CD4-positive, alpha-beta T cell (primary cell): ENCODE measurements at places on chromosomes 7 and 10.

- no peak for DNase-seq
These were observed 33.4 kb downstream of the RHOBTB1 start for GRCh38 chr10:60910543-60910942.

- no peak for DNase-seq
These were observed 25.8 kb upstream of the ADRB1 start for GRCh38 chr10:114017873-114018272.

DNA sequence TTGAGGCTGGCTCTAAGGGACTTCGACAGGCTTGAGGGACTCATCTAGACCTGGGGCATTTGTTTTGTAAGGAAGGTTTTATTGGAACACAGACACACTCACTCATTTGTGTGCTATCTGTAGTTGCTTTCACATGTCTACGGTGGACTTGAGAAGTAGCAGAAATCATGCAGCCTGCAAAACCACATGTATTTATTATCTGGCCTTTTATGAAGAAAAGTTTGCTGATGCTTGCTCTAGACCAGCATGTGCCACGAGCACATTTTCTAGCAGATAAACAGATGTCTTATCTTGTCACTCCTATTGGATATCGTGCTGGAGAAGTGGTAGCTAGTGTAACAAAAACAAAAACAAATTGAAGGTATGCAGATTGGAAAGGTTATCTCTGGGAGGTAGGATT, 9.8 kb downstream of the UPP1 start:
- no peak for DNase-seq

DNA sequence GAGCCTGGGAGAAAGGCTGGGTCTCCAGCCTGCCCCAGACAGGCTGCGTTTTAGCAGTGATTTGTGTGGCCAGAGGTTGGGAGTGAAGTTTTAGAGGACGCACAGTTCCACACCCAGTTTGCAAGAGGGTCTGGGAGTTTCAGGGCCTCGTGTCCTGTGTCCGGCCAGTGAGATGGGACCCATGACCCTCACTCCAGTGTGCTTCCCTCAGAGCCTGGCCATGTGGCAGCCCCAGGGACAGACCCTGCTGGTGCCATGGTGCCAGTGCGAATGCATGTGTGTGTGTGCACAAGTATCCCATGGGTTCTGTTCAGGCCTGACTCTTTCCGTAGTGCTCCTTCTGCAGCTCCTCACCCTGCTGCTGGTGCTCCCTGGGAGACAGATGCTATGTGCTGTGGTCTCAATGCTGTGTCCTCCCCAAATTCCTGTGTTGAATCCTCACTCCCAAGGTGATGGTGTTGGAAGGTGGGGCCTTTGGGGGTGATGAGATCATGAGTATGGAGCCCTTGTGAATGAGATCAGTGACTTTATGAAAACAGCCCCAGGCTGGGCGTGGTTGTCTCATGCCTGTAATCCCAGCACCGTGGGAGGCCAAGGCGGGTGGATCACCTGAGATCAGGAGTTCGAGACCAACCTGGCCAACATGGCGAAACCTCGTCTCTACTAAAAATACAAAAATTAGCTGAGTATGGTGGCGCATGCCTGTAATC, 16.5 kb downstream of the ECHDC3 start:
- DNase-seq: no peak

DNA sequence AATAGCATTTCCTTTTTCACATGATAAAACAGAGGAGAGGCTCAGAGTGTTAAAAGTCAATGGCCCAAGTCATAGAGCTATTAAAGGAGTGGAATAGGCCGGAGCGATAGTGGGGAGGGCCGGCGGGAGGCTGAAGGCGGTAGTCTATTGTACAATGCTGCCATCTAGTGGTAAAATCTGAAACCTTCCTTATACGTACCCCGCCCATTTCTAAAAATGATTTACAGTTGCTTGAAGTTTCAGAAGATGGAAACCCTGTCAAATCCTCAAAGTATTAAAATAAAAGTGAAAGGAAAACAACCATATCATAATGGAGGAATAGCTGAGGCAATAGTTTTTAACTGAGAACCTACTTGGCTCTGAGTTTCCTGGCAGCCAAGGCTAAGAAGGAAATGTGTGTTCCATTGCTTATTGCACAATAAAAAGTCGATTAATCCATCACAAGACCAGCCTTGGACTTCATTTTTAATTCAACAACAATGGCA, 209.1 kb downstream of the CCSER2 start:
- peak; percentile 14 for DNase-seq

GRCh38 chr7:41882745-41883420, 180.0 kb upstream of the INHBA start:
- DNase-seq: peak; percentile 13

DNA sequence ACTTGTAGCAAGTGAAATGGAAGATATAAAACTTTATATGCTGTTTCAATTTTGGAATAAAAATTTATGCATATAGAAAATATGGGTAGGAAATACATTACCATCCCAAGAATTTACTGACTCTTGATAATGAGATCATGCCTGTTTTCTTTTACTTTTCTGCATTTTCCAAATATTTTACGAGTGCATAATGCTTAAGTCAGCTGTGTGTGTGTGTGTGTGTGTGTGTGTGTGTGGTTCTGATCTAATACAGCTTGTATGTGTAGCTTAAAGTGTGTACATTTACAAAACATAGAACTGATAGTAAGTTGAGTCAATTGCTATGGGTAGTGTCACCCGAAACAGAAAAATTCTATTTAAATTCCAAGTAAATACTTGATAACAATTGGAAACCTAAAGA, 315.9 kb upstream of the LRRN3 start:
- DNase-seq: no peak

DNA sequence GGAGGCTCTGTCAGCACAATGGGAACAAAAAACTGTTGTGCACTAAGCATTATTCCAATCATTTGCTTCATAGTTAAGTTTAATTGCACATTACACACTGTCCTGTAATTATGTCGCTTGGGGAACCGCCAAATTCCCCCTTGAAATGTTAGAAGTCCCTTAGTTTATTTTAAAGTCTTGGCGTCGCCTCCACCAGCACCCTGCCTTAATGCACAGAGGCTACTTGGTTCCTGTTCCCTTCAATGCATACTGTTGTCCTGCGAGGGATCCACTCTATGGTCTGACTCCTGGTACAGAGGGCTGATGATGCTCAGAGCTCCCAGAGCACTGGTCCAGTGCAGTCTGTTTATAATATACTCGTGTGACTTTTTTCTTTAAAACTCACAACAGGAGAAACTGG, 330.7 kb downstream of the ELMO1 start:
- no peak for DNase-seq

- DNase-seq: no peak
These were observed 182.7 kb upstream of the LYZL2 start for GRCh38 chr10:30812018-30812851.

GRCh38 chr10:132955479-132955878, 13.1 kb upstream of the CFAP46 start:
- no peak for DNase-seq

DNA sequence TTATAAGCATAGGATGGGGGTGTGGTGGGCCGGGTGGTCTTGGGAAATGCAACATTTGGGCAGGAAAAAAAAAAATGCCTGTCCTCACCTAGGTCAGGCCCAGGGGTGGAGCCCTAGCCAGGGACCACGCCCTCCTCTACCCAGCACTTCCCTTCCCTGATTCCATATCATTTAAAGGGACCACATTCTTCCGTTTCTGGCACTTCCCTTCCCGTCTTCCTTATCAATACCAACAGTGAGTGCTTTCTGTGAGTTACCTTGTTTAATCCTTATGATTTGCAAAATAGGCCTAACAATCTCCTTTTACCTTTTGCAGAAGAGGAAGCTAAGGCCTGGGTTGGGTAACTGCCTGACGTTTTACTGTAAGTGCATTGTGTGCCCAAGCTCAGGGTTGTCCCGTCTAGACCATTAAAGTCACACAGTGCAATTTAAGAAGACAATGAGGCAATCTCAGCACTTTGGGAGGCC, 16.7 kb upstream of the C10orf95 start:
- no peak for DNase-seq

DNA sequence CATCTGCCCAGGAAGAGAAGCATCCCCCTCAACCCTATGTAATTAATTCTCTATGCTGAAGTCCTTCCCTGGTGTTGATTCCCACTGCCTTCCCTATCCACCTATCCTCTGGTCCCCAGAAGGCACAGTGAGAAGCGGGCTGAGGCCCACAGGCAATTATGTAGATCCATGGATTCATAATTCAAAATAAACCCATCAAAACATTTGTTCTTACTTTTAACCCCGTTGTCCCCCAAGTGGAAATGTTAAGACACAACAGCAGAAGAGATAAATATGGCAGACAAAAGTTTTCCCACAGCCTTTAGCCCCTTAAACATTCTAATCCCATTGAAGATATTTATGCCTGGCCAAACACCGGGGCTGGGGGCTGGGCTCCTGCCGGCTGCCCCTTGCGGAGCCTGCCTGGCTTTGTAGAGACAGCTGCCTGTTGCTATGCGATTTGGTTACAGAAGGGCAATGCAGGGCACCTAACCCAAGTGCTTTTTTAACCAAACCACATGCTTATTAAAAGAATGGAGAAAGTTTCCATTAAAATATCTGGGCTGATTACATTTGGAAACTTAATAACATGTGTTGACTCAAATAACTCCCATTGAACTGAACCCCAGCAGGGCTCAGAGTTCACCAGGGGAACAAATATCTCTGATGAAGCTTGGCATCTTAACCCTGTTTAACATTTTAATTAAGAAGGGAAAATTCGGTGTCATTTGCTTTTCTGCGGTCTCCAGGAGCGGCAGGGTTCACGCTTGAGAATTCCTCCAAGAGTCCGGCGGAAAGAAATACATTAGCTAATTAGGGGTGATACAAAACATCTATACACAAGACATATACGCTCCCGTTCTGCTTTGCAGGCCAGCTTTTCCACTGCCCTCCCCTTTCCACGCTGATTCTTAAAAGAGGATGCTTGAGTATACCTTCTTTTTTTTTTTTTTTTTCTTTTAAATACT, 110.8 kb upstream of the FGFR2 start:
- DNase-seq: no peak

- no peak for DNase-seq
These were observed 6.9 kb upstream of the ZNF33A start for GRCh38 chr10:38003588-38003987.

DNA sequence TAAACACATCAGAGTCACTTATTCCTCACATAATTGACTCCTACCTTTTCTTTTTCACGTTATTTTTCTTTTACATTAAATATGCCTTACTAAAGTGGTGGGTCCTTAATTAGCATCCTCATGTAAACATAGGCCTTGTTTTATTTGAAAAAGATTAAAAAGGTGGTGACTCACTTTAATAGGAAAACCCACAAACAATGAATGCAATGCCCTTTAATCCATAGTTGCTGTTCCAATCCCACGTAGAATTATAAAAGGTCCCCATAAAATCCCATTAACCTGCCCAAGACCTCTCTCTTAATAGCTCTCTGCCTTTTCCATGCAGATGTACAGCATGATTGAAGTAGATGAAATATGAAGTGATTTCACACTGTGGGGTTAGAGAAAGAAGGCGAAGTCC, 32.2 kb downstream of the SLC16A12 start:
- no peak for DNase-seq

- DNase-seq: no peak
These were observed 38.0 kb upstream of the ZNRF2 start for GRCh38 chr7:30246392-30246791.

GRCh38 chr7:134690614-134691504, 44.2 kb downstream of the BPGM start:
- DNase-seq: no peak

DNA sequence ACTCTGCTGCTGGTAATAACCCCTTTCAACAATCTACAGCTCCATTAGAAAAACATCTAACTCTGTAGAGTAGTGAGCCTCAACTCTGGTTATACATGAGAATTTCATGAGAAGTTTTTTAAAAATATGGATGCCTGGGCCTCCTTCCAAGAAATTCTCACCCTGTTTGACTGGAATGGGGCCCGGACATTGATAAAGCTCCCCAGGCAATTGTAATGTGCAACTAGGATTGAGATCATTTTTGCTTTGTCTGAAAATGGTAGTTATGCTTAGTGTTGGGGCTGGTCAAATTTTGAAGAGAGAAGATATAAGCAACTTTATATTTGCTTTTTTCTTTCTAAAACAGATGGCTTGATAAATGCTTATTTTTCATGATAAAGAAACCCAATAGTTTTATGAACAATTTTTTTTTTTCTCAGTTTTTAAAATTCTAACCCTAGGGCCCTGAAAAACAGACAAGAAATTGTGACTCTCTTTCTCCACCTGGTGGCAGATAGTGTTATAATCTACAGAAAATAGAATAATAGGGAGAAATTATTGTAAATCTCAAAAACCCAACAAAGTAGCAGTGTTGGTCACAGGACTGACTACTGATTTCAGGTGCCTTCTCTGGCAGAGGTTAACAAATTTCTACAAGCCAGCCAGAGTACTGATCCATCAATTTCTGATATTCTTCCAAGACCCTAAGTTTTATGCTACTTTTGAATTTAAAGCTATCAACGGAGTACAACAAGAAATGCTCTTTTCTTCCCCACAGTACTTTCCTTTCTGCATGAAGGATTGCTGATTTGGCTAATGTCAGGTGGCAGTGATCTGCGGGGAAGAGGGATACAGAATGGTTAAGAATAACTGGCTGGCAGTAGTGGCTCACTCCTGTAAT, 174.8 kb downstream of the DKK1 start:
- DNase-seq: no peak

DNA sequence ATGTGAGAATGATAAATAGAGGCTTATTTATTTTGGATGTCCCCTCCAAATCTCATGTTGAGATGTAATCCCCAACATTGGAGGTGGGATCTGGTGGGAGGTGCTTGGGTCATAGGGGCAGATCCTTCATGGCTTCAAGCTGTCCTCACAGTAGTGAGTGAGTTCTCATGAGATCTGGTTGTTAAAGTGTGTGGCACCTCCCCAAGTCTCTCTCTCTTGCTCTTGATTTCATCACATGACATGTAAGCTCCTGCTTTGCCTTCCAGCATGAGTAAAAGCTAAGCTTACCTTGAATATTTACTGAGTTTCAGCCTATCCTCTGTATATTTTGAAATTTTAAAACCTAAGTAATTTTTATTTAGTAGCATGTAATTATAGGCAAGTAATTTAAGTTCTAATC, 444.9 kb downstream of the ARL4A start:
- no peak for DNase-seq

DNA sequence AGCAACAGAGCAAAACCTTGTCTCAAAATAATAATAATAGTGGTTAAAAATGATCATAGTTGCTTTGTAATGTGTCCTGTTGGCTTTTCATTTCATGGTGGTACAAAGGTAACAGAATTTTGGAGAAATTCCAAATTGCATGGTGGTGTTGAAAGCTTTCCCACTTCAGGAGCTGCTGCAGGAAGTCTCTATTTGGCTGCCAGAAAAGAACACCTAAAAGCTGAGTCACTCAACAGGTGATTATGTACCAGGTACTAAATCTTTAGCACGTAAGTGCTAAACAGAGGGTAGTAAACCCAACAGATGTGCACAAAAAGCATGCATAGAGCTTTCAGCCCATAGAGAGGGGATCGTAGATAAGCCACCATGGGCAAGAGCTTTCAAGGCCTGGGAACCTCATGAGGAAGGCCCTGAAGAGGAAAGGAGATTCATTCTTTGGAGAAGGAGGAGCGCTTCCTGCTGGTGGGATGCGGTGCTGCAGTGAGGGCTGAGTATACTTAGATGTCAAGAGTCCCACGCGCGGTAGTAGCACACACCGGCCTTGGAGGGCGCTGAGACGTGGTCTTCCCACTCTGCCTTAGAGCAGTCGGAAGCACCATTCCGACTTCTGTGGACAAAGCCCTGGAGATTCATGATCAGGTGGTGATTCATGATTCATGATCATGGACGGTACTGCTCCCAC, 118.7 kb downstream of the RALA start:
- DNase-seq: peak; percentile 71

- no peak for DNase-seq
These were observed 31.6 kb downstream of the PFKFB3 start for GRCh38 chr10:6234371-6234770.
